ENCODE measurements at places on chromosomes 12 and 14.

GRCh38 chr12:132131229-132131628, 12.9 kb downstream of the DDX51 start:
- no peak for DNase-seq

DNA sequence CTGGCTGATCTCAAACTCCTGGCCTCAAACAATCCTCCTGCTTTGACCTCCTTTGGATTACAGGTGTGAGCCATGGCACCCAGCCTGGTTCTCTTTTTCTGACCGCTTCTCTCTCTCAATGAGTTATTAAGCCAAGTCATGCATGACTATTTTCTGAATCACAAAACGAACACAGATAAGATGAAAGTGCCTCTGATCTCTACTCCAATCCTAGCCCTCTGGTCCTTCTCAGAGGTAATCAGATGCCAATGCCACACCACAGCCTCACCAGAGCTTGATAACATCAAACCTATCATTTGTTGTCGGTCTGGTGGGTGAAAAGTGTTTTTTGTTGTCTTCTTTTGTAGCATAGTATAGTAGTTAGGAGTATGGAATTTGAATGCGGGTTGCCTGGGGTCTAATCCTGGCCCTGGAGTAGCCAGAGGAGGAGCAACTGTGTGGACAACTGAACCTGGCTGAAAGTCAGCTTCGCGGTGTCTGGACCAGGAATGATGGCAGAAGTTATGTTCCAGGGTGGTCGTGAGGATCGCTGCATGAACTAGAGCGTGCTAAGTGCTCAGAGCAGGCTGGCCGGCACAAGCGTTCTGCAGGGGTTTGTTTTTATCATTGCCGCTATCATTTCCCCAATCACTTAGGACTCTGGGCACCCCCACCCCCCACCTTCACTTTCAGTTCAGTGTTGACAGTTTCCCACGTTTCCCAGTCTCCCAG, 77.9 kb downstream of the SPRING1 start:
- DNase-seq: peak; percentile 35

- DNase-seq: no peak
Observed at GRCh38 chr14:68927956-68928675, 51.0 kb downstream of the ACTN1 start.

GRCh38 chr12:54682674-54683073, 34.5 kb upstream of the DCD start:
- no peak for DNase-seq

- peak; percentile 83 for DNase-seq
Observed at GRCh38 chr12:3097186-3097804, 20.1 kb downstream of the TSPAN9 start.

Measured in iris pigment epithelial cell (primary cell).